ENCODE measurements at places on chromosomes 1 and 21. TPM values are rescaled to one million over a fixed set of nuclear protein-coding genes. Genes with fewer than 3 reads are reported as not detected.

Gene EXOSC10
- total RNA-seq = 62.0 TPM

Gene SIM2
- total RNA-seq = not detected

Gene FAM131C
- 1.9 TPM for total RNA-seq

Gene MXRA8
- 40.6 TPM for total RNA-seq

Gene TAL1
- 8.7 TPM for total RNA-seq

Gene SERINC2
- total RNA-seq = 2.3 TPM

Gene SPOCD1
- total RNA-seq = 0.44 TPM

Gene NEK2
- total RNA-seq = 10.2 TPM

Gene RHBDL2
- 0.69 TPM for total RNA-seq

Gene GLIS1
- total RNA-seq = 0.50 TPM

Gene FYB2
- 2.4 TPM for total RNA-seq

Gene LRRC3
- 1.4 TPM for total RNA-seq

Gene A3GALT2
- total RNA-seq = not detected

Gene GNAT2
- total RNA-seq = not detected

DNA sequence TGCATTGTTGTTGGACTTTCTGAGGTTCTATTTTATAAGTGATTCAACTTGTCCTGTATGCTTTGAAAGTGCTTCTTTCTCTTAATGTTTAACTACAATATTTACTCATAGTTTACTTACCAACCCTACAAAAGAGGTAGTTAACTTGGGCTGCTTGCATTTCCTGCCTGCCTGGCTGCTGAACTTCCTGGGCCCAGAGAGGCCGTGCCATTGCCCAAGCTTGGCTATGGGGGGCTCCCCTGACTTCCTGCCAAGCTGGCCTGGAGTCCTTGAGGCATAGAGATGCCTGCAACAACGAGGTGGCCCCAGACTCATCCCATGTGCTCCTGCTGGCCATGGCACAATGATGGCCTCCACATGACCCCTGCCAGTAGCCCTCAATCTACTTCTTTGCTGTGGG lies 361.6 kb upstream of the PLD5 start:
- no peak for DNase-seq

DNA sequence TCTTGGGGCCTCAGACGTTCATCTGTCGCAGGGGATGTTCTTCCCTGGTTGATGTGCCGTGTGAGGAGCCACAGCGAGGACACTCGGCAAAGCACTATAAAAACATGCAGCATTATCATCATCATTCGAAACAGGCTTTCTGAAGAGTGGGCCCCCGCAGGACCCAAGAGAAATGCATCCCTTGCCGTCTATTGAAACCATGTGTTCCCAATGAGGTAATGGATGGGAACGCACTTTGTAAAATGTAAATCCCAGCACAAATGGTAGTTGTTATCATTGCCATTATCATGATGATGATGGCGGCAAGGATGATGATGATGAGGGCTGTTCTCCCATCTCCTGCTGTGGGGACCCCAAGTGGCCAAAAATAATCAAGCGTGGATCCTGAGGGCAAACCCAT lies 76.8 kb downstream of the GLIS1 start:
- no peak for DNase-seq

DNA sequence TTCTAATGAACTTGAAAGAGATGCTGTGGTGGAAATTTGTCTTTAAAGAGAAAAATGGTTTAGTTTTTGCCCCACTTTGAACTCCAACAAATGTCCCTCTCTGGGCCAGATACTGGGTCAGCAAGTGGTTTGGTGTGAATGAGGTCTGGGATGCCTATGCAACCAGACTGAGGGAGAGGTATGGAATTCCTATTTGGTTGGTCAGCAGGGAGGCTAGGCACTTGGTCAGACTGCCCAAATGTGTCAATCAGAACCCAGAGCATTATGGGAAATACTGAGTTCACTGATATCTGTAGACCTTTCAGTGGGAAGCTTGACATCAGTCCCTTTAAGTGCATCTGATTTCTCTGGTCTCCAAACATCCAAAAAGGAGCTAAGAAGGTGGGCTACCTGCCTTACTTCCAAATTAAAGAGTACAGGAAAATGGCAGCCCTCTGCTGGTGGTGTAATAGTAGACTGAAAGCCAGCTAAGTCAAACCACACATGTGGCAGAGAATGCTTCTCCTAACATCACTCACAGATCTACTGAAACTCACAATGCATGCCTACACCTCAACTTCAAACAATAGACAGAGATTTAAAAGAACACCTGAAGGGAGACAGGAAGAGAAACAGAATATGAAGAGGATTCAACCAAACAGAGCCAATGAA lies 510.1 kb downstream of the PLA2G4A start:
- no peak for DNase-seq

- no peak for DNase-seq
Measured at GRCh38 chr1:66251546-66251945, 282.4 kb upstream of the SGIP1 start.

GRCh38 chr1:185073725-185074124 lies 28.4 kb downstream of the RNF2 start:
- no peak for DNase-seq

DNA sequence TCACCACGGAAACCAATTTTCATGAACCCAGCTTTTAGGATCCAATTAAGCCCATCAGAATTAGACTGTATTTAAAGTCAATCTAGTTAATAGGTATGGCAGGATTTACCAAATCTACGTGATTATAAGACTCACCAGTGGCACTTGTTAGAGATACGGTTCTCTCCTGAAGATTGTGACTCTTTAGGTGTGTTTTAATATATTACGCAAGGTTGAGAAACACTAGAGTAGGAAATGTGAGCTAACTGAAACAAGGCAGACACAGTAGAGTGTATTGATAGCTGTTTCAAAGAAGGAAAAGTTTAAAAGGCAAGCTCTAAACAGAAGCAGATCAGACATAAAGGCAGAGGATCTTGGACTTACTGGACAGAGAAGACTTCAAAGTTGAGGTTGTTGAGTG lies 11.2 kb upstream of the RPE65 start:
- DNase-seq = no peak

- DNase-seq = no peak
Measured at GRCh38 chr1:27891196-27891889, 19.0 kb downstream of the THEMIS2 start.

GRCh38 chr1:180908074-180908765 lies 4.5 kb upstream of the KIAA1614 start:
- DNase-seq = no peak

GRCh38 chr1:203439131-203439730 lies 36.4 kb upstream of the PRELP start:
- no peak for DNase-seq

DNA sequence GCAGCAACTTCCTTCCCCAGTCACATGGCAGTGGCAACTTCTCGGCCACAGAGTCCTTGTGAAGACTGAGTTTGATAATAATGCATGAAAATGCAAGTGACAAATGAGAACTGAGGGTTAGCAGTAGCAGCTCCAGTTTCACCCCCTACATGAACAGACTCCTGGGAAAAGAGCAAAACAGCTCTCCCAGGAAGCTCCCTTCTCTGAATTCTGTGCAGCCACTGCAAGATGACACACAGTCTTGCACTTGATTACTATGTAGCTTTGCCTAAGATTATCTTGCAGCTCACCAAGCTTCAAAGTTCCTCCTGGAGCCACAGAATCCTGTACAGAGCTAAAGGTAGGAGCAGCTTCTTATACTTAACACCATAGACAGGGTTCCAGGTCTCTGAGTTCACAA lies 4.7 kb downstream of the PGBD5 start:
- DNase-seq = no peak

GRCh38 chr1:53398091-53398490 lies 61.1 kb upstream of the DMRTB1 start:
- no peak for DNase-seq

GRCh38 chr1:8825985-8826481 lies 8.6 kb upstream of the RERE start:
- no peak for DNase-seq

GRCh38 chr1:40880813-40881549 lies 18.8 kb upstream of the CITED4 start:
- no peak for DNase-seq

GRCh38 chr1:116182019-116182714 lies 71.0 kb downstream of the MAB21L3 start:
- no peak for DNase-seq

DNA sequence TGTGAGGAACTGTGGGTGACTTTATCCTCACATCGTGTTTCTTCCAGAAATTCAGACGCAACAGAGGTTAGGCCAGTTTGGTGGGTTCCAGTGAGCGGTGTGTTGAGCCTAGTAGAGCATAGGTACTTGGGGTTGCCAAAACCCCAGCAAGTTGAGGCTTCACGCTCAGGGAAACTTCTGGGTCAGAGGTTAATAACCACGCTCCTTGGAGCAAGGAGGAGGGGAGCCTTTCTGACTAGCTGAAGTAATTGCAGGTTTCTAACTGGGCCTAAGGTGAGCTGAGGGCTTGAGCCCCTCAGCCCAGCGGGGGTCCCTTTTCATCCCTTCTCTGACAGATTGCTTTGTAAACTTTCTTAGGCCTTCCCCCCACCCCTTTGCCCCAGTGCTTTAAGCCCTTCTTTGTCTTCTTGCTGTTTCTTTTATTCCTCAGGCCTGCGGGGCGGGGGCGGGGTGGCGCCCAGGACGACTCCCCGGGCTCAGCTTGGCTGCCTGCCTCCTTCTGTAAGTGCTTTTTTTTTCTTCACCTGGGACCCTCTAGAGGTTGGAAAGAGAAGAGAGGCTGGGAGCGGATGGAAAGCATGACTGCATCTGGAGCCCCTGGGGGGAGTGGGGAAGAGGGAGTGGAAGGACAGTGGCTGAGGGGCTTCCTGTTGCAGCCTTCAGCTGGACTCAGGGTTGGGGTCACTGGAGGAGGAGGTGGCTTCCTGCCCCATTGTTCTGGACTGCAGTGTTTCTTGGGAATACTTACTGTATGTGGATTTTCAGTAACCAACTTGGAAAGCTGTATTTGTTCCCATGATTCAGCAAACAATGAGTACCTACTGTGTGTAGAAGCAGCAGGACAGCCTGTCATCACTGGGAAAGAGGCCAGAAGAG lies 1.3 kb upstream of the ZNF436 start:
- DNase-seq = no peak

DNA sequence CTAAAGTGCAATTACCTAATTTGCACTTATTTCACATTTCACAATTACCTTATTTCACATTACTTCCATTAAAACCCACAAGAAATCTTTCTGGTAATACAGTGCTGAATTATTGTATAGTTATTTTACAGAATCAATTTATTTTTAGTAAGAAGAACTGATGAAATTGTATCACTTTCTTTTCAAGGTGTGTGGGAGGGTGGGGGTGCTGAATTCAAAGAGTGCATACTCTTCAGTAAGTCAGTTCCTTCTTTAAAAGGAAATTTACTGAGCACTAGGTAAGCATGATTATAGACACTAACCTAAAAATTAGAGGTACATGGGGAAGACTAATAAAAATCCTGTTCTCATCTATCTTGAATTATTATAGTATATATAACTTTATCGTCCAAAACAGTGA lies 731.6 kb upstream of the ADGRL4 start:
- DNase-seq = no peak

- DNase-seq = no peak
Measured at GRCh38 chr1:78101514-78101913, 55.7 kb downstream of the GIPC2 start.

DNA sequence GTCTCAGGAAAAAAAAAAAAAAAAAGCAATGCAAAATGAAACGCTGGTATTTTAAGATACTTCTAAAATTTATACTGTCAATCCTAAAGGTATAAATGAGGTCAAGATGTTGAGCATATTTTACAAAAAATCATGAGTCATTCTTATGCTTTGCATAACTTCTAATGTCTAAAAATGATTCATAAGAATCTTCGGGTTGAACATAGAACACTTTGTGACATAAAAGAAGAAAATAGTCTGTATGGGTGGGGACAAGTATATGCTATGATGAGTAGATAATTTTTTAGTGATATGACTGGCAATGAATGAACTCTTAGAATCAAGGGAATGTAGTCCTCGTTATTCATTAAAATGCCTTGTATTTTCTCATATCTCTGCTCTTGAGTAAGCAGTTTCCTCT lies 416.9 kb upstream of the USP24 start:
- no peak for DNase-seq

DNA sequence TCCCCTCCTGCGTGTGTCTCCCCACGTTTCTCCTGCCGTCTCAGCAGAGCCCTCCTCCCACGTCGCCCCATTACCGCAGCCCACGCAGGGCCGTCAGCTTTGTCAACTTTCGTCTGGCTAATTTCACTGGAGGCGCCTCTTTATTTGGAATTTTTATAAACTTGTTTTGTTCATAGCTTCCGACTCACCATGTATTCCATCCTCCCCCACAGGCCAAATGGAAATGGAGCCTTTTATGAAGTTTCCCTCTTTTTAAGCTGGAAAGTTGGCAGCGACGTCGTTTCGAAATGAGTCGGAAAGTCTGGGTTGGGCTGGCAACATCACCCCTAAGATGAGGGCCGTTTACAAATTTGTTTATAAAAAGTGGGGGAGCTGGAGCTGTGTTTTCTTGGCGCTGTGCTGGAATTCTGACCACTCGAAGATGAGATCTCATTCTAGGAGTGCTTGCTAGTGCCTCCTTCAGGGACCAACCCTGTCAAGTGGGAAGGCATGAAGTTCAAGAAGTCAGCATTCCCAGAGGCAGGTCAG lies 23.7 kb upstream of the SLC45A1 start:
- DNase-seq = no peak

DNA sequence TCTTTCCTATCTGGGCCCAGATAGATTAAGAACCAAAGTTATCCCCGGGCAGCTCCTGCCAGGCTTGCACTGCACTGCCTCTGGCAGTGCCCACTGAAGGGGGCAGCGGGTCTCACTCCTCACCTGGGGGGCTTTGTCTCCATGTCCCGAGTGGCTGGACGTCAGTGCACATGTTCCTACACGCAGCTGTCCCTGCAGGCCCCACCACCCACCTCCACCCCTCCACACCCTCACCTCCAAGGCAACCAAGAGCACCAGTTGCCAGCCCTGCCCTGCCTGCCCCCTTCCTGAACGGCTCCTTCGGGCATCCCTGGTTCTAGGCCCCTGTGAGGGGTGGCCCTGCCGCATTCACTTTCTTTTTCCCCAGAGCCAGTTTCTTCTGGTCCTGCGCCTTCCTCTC lies 147.2 kb downstream of the PEX14 start:
- DNase-seq = no peak

DNA sequence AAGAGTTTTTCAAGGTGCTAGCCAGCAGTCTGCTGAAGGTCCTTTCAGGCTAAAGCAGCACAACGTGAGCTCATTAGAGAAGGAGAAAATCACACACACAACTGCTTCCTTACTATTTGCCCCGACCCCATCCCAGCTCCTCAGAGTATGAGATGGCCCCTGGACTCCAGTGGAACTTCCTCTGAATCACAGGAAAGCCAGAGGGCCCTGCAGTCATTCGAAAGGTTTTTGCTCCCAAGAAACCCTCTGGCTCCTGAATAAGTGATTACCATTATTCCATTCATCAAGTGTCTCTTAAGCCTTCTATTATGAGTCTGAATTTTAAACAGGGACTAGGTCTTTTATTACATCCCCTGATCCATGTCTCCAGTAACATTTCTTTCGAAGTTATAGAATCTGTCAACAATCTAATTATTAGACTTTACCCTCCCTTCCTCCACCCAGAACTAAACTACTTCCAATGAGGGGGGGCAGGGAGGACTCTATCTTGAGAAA lies 14.6 kb downstream of the SIPA1L2 start:
- no peak for DNase-seq

DNA sequence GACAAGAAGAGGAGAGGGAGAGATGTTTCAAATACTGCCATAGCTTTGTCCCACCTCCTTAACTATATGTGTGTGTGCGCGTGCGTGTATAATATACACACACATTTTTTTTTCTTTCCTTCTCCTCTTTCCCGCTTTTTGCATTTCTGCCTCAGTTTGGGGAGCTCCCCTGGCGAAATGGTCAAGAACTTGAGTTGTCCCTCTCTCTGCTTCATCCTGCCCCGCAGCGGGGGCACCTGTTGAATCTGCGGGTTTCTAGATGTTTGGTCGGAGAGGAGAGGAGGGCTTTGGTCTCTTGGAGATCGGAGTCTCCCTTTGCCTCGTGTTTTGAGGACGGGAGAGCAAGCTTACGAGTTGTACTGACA lies 504 bp downstream of the SCCPDH start:
- peak; percentile 17 for DNase-seq

Data from spinal cord (tissue), 10 donors.